ENCODE measurements at places on chromosomes 1 and 21. TPM values are rescaled to one million over a fixed set of nuclear protein-coding genes. Genes with fewer than 3 reads are reported as not detected.

The NCMAP gene
- 0.83 TPM for total RNA-seq

The CAPN8 gene
- total RNA-seq: not detected

The ADAMTS1 gene
- total RNA-seq: 515 TPM

DNA sequence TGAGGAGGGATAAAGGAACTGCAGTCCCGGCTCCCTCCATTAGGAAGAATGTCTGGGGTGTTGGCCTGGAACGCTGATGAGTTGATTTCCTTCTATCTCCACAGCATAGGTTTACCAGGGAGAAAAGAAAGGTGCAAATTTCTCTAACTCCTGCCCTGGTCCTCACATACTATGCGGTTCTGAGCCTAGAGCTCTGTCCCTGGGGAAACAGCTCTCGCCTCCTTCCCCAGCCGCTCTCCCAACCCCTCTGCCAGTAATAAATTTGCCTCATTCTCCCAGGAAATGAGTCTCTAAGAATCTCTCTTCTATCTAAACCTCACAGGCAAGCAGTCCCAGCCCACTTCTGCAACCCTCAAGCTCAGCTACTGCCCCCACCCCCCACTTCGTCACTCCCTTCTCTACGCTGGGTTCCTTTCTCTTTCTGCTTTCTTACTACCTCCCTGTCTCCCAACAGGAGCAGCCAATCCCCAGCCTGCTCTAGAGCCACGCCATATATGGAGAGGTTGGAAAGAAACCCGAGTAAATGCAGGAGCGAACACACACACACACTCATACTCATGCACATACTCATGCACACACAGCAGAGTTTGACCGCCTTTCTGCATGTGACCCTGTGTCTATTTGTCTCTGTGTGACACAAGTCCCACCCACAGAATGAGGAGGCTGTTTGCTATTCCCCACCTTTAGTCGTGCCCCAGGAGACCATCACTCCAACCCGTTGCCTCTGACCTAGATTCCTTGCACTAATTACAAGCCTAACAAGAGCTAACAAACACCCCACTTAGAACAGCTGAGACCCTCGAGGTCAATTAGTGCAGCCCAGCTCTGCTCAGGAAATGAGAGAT lies 13.4 kb downstream of the PLEKHO1 start:
- peak overlapping the region; percentile 93 for H3K27ac ChIP-seq
- H3K36me3 ChIP-seq: no peaks in the 10 kb centered on the region
- H3K4me3 ChIP-seq: peak overlapping the region; percentile 4
- DNase-seq: peak; percentile 89
- no peaks in the 10 kb centered on the region for H3K27me3 ChIP-seq
- peaks cover 33% of the 10 kb centered on the region for H3K4me1 ChIP-seq

- no peaks in the 10 kb centered on the region for H3K36me3 ChIP-seq
- peaks cover 54% of the 10 kb centered on the region for H3K4me1 ChIP-seq
- DNase-seq: peak; percentile 60
- H3K27ac ChIP-seq: no peak overlapping the region
- no peak overlapping the region for H3K4me3 ChIP-seq
Observed at GRCh38 chr1:155970531-155971167, 7.7 kb downstream of the ARHGEF2 start.

- no peak for DNase-seq
- H3K27ac ChIP-seq: no peak overlapping the region
- H3K27me3 ChIP-seq: no peaks in the 10 kb centered on the region
- H3K4me1 ChIP-seq: no peaks in the 10 kb centered on the region
- H3K4me3 ChIP-seq: no peak overlapping the region
Observed at GRCh38 chr1:111392460-111392945, 35.0 kb downstream of the OVGP1 start.

GRCh38 chr1:202237052-202237451 lies 43.5 kb downstream of the LGR6 start:
- H3K36me3 ChIP-seq: no peaks in the 10 kb centered on the region
- H3K27ac ChIP-seq: no peak overlapping the region
- no peak for DNase-seq

DNA sequence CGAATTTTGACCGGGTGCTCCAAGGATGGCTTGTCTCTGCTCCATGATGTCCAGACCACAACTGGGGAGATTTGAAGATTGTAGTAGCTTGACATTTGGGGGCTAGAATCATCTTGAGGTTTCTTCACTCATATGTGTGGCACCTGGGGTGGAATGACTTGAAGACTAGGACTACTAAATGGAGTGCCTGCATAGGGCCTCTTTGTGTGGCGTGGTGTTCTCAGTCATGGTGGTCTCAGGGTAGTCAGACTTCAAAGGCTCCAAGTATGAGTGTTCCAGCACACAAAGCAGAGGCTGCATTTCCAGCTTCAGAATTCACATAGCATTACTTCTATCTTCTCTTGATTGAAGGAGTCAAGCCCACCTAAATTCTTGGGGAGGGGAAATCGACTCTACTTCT lies 16.8 kb downstream of the ATF6 start:
- no peaks in the 10 kb centered on the region for H3K27me3 ChIP-seq
- no peak overlapping the region for H3K27ac ChIP-seq
- H3K4me1 ChIP-seq: no peaks in the 10 kb centered on the region
- H3K4me3 ChIP-seq: no peak overlapping the region

DNA sequence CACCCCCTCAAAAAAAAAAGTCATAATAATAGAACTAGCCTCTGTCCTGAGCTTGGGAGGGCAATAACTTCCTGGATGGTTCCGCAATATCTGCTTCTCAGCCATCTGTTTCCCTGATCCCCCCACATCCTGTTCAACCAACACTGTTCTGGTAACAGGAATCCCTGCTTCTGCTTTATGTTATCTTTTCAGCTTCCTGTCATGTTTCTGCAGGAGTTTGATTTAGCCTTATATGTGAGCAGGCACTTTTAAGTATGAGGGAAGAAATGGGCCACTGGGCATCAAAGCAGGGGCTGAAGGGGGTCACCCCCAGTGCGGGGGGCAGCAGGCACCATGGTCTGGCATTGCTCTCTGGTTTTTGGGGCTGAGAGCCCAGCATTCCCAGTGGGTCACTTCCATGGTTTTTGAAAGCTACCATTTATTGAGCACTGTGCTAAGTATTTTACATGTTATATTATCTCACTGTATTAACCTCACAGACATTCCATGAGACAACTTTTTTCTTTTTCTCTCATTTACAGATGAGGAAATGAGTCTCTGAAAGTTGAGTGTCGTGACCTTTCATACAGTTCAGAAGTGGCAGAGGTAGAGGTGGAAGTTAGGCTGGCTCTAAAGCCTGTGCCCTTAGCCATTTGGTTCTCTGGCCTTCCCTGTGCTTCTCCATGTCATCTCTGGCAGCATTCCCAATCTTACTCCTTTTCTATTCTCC lies 61.9 kb downstream of the DNTTIP2 start:
- peaks cover 2% of the 10 kb centered on the region for H3K4me1 ChIP-seq
- DNase-seq: no peak
- H3K27ac ChIP-seq: no peak overlapping the region
- no peak overlapping the region for H3K4me3 ChIP-seq

- H3K27me3 ChIP-seq: no peaks in the 10 kb centered on the region
- H3K4me3 ChIP-seq: no peak overlapping the region
- peaks cover 14% of the 10 kb centered on the region for H3K4me1 ChIP-seq
- no peaks in the 10 kb centered on the region for H3K36me3 ChIP-seq
Observed at GRCh38 chr1:3545363-3546047, 65.8 kb downstream of the MEGF6 start.

DNA sequence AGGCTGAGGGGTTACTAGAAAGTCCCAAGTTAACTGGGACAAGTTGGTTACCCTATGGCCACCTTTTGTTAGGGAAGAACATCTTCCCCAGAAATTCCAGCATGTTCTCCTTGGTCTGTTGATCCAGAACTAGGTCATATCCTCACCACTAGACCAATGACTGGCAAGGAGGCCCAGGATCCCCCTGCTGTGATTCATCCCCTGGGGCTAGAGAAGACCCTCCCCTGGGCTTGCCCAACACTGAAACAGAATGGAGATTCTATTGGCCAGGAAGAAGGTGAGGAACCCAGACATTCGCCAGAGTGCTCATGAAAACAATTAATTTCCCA lies 90.1 kb upstream of the SIM2 start:
- H3K27ac ChIP-seq: no peak overlapping the region
- DNase-seq: no peak
- no peak overlapping the region for H3K4me3 ChIP-seq
- no peaks in the 10 kb centered on the region for H3K27me3 ChIP-seq
- H3K4me1 ChIP-seq: no peaks in the 10 kb centered on the region

GRCh38 chr1:209526137-209526536 lies 57.4 kb upstream of the CAMK1G start:
- H3K36me3 ChIP-seq: no peaks in the 10 kb centered on the region
- H3K4me1 ChIP-seq: no peaks in the 10 kb centered on the region
- no peak overlapping the region for H3K27ac ChIP-seq
- no peaks in the 10 kb centered on the region for H3K27me3 ChIP-seq
- no peak for DNase-seq
- H3K4me3 ChIP-seq: no peak overlapping the region

Measured in ovary (tissue), 10 donors.